ENCODE measurements at places on chromosomes 4 and X. TPM values are rescaled to one million over a fixed set of nuclear protein-coding genes. Genes with fewer than 3 reads are reported as not detected.

The ARR3 gene
- total RNA-seq = not detected

The AMOT gene
- 0.10 TPM for total RNA-seq

The ERVMER34-1 gene
- total RNA-seq = not detected

DNA sequence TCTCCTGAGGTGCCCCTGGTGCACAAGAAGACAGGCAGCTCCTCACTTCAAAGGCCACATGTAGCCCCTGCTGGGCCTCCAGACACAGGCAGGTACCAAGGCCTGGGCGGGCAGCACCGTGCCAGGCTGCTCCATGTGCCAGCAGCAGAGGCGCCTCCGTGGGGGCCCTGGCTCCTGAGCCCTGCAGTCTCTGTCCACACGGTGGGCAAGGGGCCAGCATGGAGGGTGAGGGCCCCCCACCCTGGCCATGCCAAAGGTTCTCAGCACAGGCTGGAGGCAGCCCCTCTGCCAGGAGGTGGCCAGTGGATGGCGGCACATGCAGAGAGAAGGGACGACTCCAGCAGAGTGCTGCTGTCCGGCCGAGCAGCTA lies 72.6 kb downstream of the FAM53A start:
- no peak for DNase-seq

GRCh38 chrX:70289793-70290770 lies at the start of the genes KIF4A and PDZD11:
Gene KIF4A, plus strand, starts transcription at chrX:70290104. Its CDS starts 355 bp downstream, at chrX:70290459.
Gene PDZD11, minus strand, starts transcription at chrX:70289927. Its CDS starts 586 bp downstream, at chrX:70289341.
- peak; percentile 78 for DNase-seq

GRCh38 chrX:126489116-126489695 lies 63.4 kb downstream of the DCAF12L1 start:
- no peak for DNase-seq

The NEUROG2 gene
- not detected for total RNA-seq

The CDS1 gene
- 0.14 TPM for total RNA-seq

The RASGEF1B gene
- not detected for total RNA-seq

The RHOXF2 gene
- not detected for total RNA-seq

- no peak for DNase-seq
Observed at GRCh38 chr4:42492962-42493361, 95.7 kb downstream of the SHISA3 start.

DNA sequence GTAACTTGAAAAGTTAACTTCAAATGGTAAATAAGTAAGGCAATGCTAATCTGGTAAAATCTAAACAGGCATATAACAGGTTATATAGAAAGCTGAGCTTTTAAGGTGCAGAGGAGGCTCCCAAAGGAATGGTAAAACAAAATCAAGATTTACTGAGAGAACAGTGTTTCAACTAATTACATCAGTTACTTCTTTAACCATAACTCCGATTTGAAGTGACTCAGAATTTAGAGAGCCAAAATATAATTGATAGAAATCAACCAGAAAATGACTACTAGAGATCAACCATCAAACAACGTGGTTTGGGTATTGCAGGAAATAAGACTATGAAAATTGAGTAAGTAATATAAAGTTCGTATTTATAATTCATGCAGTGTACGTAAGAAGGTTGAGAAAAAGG lies 6.9 kb downstream of the G3BP2 start:
- no peak for DNase-seq

The BMPR1B gene
- not detected for total RNA-seq

- no peak for DNase-seq
Observed at GRCh38 chr4:6939761-6940743, 30.4 kb downstream of the TBC1D14 start.

The PHKA2 gene
- total RNA-seq = 13.4 TPM

GRCh38 chr4:76892001-76892400 lies 5.9 kb downstream of the SOWAHB start:
- no peak for DNase-seq

- DNase-seq = no peak
Observed at GRCh38 chr4:10119278-10119677, 2.7 kb upstream of the WDR1 start.

GRCh38 chrX:102154218-102154860 lies 1.4 kb downstream of the BEX5 start:
- DNase-seq = no peak

GRCh38 chr4:73034896-73035295 lies 34.6 kb downstream of the COX18 start:
- DNase-seq = no peak

GRCh38 chr4:24688453-24688852 lies 104.1 kb upstream of the DHX15 start:
- no peak for DNase-seq

- peak; percentile 83 for DNase-seq
Observed at GRCh38 chr4:140095694-140096482, 58.1 kb downstream of the MAML3 start.

- DNase-seq = no peak
Observed at GRCh38 chr4:156884183-156884582, 87.4 kb downstream of the PDGFC start.

The WFS1 gene
- 68.2 TPM for total RNA-seq

Data from HFFc6 (cell line).